IPS DF 19.7 (cell line): ENCODE measurements at places on chromosomes 12 and 14.

- no peak for DNase-seq
These were observed at the start of gene SDS for GRCh38 chr12:113403435-113404415. SDS (minus strand) TSS chr12:113403887; CDS start chr12:113399708, 4,179 bp downstream.

DNA sequence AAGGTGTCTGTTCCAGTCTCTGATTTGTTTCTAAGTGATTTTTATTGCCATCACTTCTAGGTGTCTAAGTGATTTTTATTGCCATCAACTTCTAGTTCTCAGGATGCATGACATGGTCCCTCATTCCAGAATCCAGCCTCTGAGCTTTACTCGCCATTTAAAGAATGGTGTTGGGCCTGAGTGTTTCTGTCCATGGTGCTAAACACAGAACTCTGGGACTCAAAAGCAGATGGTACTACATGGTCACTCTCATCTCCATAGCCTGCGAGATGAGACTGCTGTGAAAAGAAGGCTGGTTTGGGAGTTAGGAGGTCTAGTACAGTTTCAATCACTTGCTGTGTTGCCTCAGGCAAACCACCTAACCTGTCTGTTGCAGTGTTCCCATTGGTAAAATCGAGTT is 276.6 kb downstream of the NRXN3 start:
- peak; percentile 7 for DNase-seq

DNA sequence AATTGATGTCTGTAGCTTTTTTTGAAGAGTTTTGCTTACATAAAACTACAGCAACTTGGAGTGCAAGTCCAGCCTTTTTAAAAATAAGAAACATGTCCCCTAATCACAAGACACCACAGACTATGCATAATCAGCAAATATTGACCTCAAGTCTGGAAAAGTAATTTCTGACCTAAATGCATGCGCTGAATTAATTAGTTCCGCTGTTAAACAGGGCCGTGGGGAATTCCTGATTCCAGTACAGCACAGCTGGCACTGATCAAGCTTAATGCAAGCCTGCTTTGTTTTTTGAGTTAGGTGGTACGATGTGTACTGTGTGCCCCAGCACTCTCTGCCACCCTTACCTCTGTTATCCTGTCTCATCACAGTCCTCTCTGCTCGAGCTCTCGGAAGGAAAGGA is 9.2 kb downstream of the MLH3 start:
- DNase-seq: no peak

GRCh38 chr14:50740856-50741255 is 72.8 kb upstream of the SAV1 start:
- no peak for DNase-seq

- no peak for DNase-seq
These were observed 29.8 kb downstream of the ADGRD1 start for GRCh38 chr12:130983328-130984017.

- no peak for DNase-seq
These were observed 45.1 kb downstream of the RPS29 start for GRCh38 chr14:49541049-49541448.

- no peak for DNase-seq
These were observed 61.6 kb downstream of the KSR2 start for GRCh38 chr12:117907108-117907689.

- DNase-seq: no peak
These were observed 49.2 kb downstream of the FUT8 start for GRCh38 chr14:65461730-65462129.

DNA sequence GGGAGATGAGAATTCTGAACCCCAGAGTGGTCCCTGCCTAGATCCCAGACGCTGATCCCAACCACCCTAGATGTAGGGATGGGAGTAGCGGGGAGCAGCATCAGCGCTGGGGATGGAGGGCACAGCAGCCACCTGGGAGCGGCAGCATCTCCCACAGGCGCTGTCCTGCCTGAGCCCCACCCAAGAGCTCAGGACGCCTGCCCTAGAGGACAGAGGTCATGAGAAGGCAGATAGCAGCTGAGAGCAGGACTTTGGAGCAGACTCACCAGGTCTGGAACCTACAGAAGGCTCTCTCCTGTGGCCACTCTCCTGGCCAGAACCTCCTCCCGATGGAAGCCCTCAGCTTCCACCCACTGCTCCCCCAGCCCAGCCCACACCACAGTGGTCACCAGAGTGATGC is 7.2 kb downstream of the CCDC85C start:
- DNase-seq: no peak

DNA sequence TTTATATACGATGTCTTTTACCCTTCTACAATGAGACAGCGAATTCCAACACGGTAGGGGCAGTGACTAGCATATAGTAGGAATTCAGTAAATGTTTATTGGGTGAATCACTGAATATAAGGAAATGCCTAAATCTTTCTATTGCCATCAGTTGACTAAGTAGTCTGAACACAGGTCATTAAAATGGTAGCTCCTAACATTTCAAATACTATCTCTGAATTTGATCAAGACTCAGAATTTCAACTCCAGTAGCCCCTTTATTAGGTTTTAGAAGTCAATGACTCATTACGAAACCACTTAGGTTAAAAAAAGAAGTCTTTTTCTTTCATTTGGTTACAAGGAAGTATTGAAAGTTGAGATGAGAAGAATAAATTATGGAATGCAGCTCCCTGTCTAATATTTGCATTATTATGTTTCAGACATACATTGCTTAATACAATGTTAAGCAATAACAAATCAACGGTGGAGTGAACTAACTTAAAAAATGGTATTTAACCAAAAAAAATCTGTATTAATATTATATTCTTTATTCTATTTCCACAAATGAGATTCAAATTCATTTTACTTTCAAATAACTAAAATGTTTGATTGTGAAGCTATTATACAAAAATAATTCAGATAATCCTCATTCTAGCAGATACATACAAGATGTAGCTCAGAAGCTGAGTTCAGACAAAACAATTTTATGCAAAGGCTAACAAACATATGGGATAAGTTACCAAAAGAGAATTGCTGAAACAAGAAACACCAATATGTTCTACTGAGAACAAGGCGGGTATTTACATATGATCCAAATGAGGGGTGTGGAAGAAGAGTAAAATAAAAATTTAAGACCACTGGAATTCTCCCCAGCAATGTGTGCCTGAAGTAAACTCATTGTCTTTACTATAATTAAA is 302.7 kb downstream of the CEP128 start:
- DNase-seq: no peak

GRCh38 chr12:9049520-9050133 is 60.3 kb downstream of the KLRG1 start:
- no peak for DNase-seq

GRCh38 chr14:69094481-69094880 is 58.4 kb downstream of the DCAF5 start:
- no peak for DNase-seq

GRCh38 chr12:15808652-15809051 is 19.5 kb upstream of the EPS8 start:
- no peak for DNase-seq

DNA sequence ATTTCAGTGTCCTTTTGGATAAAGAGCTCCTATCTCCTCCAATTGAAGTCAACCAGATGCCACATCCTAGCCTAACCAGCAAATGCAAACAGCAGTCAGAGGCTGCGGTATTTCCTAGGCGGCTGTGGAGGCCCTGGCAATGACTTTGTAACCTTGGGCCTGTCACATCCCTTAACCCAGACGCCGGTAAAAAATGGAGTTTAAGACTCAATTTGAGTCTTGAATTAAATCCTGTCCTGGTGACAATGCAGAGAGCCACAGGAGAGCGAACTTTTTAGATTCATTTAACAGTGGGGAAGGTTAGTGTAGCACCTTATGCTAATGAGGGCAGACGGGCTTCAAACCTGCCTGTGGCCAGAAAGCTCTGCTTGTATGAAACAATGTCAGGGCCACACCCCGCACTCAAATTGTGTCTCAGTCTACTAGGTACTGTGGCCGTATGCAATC is 1.3 kb downstream of the C12orf75 start:
- DNase-seq: no peak

DNA sequence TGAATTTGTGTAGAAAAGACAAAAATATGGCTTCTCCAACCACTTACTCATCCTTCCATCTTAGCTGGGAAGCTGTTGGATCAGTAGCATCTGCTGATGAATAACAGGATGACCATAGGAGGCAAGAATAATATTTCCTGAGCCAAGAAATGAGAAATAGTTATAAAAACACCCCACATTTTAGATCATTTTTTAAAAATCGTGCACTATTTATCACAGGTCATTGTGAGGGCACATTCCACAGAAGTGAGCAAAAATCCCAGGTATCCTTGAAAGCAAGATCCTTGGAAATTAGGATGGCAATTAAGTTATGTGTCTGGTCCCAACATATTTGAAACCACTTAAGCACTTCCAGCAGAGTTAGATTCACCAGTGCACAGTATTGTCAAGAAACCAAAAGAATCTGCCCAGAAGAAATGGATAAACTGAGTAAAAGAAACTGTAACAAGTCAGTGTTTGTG is 8.4 kb downstream of the FAR2 start:
- DNase-seq: no peak

DNA sequence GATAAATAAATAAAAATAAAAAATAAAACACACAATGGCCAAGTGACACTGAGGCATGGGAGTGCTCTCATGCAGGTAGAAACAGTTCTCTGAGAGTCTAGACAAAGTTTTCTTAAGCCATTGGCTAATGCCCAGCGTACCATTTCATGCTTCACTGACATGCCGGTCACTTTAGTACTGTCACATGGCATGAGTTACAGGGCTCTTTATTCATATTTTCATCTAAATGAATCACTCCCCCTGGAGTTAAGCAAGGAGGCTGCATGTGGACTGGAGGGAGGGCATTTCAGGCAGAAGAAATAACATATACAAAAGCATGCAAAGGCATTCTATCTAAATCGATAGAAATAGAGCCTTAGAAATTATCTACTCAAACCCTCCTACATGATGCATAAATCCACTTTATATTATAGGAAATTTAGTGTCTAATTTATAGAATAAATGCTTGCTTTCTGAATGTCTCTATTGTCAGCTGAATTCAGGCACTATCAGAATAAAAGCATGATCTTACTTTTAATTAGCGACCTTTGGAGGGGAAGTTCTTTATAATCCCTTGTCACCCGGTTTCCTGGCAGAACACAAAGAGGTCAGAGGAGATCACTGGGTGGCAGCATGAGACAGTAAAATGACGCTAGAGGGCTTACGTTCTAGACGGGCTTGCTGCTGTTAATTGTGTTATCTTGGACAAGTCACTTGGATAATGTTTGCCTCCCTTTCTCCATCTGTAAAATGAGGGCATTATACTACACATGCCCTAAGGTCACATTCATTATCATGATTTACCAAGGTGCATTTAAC is 17.5 kb downstream of the DYRK4 start:
- no peak for DNase-seq

DNA sequence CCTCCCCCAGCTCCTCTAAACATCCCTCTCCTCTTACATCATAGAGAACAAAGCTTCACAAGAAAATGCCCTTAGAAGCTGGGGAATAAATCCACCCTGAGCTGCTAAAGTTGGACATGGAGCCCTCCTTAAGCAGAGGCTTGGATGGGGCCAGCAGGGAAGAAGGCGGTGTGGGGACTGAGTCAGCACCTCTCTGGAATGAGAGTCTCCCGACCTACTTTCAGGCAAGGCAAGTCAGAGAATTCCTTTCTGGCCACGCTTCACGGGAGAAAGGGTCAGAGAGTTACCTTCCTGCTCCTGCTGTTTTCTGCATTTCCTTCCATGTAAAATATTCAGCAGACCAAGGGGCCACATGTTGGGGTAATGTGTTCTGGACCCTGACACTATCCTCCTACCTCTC is 113.3 kb upstream of the PRB2 start:
- DNase-seq: no peak

DNA sequence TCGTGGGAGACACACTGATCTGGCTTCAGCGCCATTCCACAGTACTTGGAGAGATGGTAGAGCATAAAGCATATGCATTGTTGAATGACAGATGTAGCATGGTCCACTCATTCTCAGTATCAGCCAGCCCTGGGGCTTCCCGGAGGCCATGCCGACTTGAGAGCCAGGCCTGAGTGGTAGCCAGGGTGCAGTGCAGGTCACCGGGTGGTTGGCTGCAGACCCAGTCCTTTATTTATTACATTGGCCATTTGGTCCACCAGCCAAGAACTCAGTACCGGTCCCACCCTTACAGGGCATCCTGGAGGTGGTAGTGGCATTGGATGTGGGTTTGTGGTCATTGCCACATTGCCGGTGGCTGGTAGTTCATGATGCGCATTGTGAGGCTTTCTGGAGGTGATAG is 121.6 kb upstream of the RTL1 start:
- DNase-seq: no peak

- no peak for DNase-seq
These were observed 167.6 kb downstream of the ANO4 start for GRCh38 chr12:100962086-100962712.

- DNase-seq: no peak
These were observed 134.6 kb downstream of the OTOGL start for GRCh38 chr12:80233926-80234325.

- no peak for DNase-seq
These were observed 204.3 kb downstream of the TTC7B start for GRCh38 chr14:90611936-90612335.

- no peak for DNase-seq
These were observed 101.9 kb downstream of the NPAS3 start for GRCh38 chr14:33040372-33041140.

- no peak for DNase-seq
These were observed 65.4 kb downstream of the FGD6 start for GRCh38 chr12:95151821-95152220.

GRCh38 chr12:109726511-109727038 is 12.9 kb downstream of the FAM222A start:
- no peak for DNase-seq

- no peak for DNase-seq
These were observed 135.8 kb downstream of the SYNE2 start for GRCh38 chr14:63988579-63988978.

DNA sequence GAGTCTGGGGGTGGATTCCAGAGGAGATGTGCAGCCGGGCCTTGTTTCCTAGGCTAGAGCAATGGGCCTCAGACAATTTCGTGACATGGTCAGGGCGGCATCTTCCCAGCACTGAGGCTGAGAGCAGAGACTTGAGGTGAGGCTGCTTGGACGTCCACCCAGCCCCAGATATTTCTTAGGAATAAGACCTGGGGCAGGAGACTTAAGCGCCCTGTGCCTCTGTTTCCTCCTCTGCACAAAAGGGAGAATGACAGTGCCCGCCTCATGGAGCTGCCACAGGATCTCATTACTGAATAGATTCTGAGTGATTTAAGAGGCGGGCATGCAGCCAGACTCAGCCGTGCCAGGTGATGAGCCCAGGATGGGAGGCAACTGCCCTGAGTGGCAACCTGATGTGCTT is 297.9 kb upstream of the SFSWAP start:
- no peak for DNase-seq

DNA sequence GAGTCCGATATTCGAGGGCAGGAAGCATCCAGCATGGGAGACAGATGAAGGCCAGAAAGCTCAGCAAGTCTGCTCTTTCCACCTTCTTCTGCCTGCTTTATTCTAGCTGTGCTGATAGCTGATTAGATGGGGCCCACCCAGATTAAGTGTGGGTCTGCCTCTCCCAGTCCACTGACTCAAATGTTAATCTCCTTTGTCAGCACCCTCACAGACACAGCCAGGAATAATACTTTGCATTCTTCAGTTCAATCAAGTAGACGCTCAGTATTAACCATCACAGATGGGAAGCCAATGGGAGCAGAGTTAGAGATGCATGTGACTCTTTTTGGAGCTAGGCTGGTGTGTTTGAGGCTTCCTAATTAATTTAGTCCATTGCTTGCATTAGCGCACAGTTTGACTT is 17.0 kb downstream of the C12orf75 start:
- no peak for DNase-seq

GRCh38 chr14:47422191-47422590 is 253.2 kb downstream of the MDGA2 start:
- DNase-seq: no peak

GRCh38 chr12:29220632-29221336 is 71.7 kb downstream of the FAR2 start:
- no peak for DNase-seq
